NCI-H748 treated with DMSO at 0.1 percent for 48 hours (cell line): ENCODE measurements at places on chromosomes 4 and X.

DNA sequence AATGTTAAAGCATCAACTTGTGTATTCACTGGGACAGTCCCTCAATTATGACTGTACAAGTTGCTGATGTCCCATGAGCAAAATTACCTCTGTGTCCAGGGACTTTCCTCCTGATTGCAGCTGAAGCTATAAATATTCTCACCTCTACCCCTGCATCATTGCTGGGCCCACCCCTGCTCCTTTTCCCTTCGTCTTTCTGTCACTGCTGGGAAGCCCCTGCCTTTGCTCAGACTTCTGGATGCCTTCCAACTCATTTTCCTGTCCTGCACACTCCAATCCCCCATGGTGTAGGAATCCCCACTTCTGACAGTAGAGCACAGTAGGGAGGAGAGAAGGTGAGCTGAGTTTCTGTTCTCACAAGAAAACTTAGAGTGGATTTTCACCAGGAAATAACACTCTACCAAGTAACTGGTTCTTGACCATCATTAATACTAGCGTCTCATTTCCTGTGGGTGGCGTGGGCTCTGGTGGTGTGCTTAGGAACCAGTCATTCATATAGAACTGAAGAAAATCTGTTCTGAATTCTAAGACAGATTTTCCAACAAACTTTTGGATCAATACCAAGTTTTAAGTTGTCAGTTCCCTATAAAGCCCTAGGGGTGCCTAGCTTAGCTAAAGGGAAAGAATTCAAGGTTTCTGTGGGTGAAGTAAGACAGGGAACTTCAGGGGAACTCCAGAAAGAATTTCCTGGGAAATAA is 136.2 kb upstream of the MED14 start:
- no peak for DNase-seq

DNA sequence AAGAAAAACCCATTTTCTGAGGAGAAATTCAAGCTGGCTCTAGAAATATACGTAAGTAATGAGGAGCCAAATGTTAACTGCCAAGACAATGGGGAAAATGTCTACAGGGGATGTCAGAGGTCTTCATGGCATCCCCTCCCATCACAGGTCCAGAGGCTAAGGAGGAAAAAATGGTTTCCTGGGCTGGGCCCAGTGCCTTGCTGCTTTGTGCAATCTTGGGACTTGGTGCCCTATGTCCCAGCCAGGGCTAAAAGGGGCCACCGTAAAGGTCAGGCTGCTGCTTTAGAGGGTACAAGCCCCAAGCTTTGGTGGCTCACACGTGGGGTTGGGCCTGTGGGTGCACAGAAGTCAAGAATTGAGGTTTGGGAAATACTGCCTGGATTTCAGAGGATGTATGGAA is 17.2 kb upstream of the IGFBP7 start:
- no peak for DNase-seq

- DNase-seq: no peak
Measured at GRCh38 chrX:13008189-13008533, 33.3 kb downstream of the TMSB4X start.

- DNase-seq: no peak
Measured at GRCh38 chr4:84708406-84709135, 125.6 kb downstream of the CDS1 start.

- no peak for DNase-seq
Measured at GRCh38 chr4:80767944-80768343, 262.6 kb upstream of the BMP3 start.

DNA sequence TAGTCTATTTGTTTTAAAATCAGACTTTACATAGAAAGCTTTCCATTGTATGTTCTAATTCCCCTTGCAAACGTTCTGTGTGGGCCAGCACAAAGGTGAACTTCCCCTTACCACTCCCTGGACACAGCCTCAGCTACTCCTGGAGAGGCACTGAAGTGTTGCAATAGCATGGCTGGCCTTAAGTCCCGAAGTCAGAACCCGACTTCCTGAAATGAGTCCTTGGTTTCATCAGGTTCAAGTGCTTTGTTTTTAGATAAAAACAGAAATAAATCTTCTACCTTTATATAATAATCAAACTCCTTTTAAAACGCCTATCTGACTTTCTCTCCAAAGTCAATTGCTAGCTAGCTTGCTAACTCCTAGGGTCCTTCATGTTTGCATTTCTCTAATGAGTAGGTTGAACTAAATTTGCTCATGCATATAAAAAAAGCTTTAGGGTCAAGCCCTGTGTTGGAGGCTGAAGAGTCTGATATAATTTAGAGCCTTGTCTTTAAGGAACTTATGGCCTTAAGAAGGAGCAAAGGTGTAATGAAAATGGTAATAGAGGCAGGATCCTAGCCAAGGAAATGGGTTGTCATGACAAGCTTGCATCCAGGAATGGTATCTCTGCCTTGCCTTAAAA is 9.0 kb downstream of the BMP3 start:
- no peak for DNase-seq

GRCh38 chrX:30620125-30620524 is 33.1 kb upstream of the GK start:
- no peak for DNase-seq

DNA sequence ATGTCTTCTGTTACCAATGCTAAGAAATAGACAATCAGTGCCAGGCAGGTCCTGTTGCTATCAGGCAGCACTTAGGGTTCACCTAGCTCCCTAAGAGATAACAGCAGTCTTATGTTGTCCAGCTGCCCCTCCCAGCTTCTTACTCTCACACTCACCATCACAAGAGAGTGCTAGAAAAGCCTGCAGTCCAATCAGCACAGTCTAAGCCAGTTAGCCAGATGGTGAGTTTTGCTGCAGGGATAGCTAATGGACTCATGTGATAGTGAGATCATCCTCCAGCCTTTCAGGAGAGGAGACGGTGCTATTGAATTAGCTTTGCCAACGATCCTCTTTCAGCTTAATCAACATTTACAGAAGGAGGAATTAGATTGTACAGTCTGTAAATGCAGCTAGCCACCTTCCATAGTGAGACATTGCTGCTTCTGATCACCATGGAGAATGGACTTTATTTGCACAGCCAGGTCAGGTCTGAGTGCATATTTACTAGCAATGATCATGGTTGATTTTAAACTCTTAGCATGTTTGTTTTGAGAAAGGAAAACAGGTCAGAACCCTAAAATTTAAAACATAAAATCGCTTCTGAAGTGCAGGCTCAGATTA is 438.3 kb downstream of the CENPC start:
- no peak for DNase-seq

DNA sequence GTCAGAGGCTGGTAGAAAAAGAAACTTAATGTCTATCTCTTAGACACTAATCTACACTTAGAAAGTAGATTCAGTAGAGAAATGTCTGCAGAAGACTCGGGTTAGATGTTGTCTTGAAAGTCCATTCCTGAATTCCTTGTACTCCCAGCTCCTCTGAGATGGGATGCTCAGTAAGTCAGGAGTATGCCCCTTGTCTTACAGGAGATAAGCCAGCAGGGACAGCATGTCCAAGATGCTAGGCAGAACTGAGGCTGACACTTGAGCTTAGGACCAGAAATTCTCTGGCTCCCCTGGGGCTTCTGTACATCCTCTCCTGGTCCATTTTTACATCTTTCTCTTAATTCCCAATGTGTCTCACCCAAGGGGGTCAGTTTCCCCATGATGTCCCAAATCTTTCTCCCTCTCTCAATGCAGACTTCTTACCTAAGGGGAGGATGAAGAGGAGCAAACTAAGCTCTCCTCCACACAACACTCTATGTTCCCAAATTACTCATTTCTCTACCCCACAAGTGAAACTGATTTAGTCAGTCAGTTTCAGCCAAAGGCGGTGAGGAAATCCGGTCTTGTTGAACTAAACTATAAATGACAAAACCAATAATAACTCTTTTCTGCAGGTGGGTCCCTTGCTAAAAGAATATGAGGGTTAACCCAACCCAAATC is 558.2 kb upstream of the DIPK2B start:
- no peak for DNase-seq

DNA sequence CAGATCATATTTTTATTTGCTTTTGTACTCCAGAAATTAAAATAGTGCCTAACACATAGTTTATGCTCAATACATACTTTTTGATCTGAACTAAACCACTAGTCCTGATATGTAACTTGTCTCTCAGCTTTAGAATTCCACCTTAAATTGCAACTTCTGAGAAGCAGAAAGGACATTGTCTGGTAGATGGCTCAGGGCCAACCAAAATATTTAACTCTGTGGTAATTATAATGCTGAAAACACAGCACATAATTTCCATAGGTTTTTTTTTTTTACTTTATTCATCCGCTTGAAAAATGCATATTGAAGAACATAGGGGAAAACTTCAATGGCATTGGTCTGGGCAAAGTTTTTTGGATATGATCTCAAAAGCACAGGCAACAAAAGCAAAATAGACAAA is 59.3 kb downstream of the AREG start:
- DNase-seq: no peak

DNA sequence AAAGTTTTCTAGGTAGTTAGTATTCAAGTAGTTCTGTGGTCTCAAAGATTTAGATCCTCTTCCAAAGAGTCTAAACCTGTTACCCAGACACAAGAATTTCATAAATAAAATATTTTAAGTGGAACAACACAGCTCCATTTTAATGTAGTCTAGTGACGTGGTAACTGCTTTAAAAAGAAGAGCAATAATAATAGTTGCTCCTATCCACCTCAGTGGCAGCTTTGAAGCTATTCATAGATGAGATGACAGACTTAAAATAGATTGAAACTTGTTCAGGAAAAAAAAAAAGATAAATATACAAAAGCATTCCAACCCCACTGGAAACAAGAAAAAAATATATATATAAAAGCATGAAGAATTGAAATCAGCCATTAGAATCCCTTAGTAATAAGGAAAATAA is 14.6 kb downstream of the SCOC start:
- no peak for DNase-seq

DNA sequence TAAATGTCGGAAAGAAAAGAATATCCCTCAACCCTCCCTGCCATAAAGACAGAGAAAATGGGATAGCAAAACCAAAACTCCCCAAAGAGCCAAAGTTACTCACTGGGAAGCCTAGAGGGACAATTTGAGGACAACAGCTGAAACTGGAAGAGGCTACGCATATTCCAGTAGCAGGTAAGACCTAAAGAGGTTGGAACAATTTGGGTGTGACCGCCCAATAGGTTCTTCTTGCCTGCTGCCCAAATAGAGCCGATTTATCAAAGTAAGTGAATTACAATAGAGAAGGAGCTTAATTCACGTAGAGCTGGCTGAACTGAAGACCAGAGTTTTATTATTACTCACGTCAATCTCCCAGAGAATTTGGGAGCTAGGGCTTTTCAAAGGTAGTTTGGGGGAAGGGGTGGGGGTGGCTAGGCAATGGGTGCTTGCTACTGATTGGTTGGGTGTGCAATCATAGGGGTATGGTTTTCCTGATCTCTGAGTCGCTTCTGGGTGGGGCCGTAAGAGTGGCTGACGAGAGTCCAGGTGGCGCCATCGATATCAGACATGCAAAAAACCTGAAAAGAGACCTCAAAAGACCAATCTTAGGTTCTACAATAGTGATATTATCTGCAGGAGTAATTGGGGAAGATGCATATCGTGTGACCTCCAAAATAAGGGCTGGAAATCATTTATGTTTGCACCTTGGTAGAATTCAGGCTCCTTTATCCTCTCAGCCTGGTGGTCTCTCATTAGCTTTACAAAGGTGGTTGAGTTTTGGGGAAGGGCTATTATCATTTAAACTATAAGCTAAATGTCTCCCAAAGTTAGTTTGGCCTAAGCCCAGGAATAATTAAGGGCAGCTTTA is 39.0 kb upstream of the SLC7A3 start:
- peak; percentile 1 for DNase-seq

GRCh38 chrX:34140816-34141215 is 8.7 kb upstream of the FAM47A start:
- DNase-seq: no peak

DNA sequence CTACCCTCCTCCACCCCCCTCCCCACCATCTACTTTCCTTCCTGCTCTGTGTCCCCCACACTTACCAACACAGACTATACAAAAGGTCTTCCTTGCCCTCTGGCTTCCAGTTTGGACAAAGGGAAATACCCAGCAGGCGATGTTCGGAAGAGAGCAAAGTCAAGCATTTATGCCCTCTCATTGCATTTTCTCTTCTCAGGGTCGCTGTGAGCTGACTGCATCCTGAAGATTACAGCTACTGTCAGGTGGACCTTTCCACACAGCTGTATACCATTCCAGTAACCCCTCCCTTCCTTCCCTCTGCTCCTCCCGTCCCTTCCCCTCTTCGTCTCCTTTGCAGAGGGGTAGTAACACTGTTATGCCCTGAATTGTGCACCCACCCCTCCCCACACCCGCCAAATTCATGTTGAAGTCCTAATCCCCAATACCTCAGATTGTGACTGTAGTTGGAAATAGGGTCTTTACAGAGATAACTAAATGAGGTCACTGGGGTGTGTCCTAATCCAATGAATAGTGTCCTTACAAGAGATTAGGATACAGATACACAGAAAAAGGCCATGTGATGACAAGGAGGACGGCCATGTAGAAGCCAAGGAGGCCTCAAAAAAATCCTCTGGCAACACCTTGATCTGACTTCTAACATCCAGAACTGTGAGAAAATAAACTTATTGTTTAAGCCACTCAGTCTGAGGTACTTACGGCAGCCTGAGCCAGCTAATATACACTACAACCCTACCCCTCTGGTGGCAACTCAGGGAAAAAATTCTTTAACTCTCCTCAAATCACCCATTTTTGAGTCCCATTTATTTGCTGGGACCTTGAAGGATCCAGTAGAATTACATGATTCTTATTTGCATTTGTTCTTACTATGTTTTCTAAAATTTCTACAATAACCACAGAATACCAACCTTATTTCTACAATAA is 11.7 kb downstream of the MORF4L2 start:
- DNase-seq: no peak
